ENCODE measurements at places on chromosomes 2 and 18.

DNA sequence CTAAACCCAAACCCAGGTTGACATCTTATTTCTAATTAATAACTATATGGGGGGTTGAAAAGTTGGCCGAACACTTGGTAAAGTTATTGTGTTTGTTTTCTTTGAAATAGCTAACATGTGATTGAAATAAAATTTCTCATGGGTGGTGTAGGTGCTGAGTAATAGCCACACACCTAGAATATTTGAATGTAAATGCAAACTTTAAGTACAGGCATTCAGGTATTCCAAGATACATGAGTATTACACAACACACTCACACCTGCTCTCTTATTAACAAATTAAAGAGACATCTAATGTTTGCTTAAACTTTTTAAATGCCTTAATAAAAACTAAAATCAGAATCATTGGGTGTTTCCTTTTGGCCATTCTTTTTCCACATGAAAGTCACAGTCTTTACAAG is 165.5 kb downstream of the EHBP1 start:
- DNase-seq = no peak

DNA sequence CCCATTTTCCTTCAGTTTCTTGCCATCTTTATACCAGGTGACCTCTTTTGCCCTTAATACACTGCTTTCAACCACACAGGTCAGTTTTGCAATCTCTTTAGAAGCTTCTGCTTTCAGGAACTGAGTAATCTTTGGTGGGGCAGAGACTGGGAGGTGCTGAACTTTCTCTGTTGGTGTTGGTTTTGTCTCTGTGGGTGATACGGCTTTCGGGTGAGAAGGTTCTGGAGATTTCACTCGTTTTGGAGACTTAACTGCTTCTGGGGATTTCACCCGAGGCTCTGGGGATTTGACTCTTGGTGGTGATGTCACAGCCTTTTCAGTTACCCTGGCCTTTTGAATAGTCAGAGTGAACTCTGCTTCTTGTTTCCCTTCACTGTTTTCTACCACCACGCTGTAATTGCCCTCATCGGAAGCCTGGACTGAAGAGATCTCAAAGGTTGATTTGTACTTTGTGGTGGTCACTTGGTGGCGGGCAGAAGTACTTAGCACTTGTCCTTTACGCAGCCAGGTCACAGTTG is 50.4 kb downstream of the PLEKHA3 start:
- no peak for DNase-seq

DNA sequence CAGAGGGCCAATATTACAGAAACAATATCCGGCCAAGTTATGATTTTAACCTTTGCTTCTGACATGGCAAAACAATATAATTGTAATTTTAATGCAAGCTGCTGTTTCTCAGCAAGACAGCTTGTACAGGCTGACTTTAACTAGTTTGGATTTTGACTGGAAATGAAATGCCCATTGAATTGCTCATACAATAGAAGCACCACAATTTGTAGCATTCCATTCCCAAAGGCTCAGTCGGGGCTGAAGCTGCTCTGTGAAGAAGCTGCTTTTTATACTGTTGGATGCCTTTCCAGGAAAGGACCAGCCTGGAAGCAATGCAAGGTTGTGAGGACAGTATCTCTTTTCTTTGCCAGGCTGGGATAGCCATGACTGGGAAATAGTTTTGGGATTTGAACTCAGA is 677.0 kb upstream of the FANCL start:
- DNase-seq = no peak

DNA sequence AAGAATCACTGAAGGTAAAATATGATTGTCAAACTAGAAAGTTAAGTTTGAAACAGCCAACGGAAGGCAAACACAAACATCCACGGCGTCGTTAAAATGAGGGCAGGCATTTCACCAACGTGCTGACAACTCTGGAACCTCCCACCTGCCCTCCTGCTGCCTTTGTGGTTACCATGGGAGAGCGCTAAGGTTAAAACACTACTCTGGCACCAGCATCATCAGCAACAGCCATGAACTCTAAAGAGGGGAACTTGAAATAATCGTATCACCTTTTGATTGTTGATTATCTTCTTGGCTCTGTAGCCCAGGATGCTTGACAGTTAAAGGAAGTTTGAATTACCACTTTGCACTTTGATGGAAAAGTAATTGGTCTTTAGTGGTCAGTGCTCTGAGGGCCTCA is 34.7 kb downstream of the CYB5A start:
- DNase-seq = no peak

- DNase-seq = no peak
Measured at GRCh38 chr2:209610631-209611030, 161.0 kb upstream of the UNC80 start.

- DNase-seq = no peak
Measured at GRCh38 chr18:68662754-68663153, 52.2 kb downstream of the TMX3 start.

GRCh38 chr2:211390536-211391188 is 834.3 kb downstream of the CPS1 start:
- no peak for DNase-seq

GRCh38 chr2:171879865-171880264 is 14.2 kb downstream of the SLC25A12 start:
- no peak for DNase-seq

GRCh38 chr2:226934546-226935201 is 98.8 kb downstream of the RHBDD1 start:
- no peak for DNase-seq

- DNase-seq = no peak
Measured at GRCh38 chr2:203740871-203741281, 34.4 kb downstream of the CD28 start.

DNA sequence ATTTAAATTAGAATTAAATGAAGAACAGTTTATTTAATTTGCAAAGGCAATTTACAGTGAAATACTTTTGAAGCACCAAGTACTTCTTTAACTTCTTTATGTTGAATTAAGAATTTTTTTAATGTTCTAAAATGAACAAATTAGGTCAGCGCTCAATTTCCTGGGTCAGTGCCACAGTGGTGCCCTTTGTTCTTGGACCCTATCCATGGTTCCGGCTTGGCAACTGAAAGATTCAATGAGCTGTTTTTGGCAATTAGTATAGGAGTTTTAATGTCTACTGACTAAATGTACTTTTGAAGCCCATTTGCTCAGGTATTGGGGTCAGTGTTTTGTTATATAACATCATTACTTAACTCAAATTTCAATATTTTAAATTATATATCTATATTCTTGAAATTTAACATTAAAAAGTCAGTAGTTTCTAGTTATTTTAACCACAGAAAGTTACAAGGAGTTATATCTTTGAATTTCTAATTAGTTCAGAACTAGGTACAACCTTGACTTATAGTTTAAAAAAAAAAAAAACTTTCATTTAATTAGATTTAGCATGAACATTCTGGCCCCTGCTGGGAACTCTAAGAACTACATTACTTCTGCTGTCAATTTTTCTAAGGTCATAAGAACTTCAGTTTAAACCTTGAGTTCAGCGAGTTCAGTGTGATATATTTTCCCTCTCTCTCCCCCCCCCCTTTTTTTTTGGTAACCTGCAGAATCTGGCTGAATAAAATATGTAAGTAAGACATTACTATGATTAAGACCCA is 7.6 kb upstream of the MSTN start:
- DNase-seq = no peak

DNA sequence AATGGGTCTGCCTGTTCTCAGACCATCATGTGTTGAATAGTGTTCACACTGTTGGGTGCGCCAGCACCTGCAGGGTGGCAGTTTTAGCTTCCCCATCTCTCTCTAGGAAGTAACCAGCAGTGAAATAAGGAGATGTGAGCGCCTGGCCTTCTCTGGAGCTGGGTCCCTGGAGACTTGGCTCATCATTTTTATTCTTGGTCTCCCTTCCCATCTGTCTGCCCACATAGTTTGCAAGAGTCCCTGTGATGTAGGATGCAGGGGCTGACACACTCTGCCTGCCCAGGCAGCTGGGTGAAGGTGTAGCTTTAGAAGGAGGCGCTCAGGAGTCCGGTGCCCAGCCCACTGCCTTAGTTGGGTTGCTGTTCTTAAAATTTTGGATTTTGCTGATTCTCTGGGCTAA is 172.2 kb downstream of the LDLRAD4 start:
- no peak for DNase-seq

DNA sequence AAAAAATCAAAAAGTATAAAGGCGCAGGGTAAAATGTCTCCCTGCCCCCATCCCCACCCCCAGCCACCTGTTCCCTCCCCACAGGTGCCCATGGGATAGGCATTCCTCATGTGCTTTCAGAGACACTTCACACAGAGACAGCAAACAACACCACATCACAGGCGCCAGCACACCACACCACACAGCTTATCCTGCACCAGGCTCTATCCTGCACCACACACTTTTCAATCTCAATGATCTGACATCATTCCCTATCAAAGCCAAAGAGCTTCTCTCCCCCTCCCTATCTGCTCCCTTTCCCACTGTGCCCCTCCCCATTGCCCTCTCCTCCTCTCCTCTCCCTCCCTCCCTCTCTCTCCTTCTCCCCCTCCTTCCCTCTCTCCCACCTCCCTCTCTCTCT is 15.5 kb downstream of the FAM178B start:
- DNase-seq = no peak

DNA sequence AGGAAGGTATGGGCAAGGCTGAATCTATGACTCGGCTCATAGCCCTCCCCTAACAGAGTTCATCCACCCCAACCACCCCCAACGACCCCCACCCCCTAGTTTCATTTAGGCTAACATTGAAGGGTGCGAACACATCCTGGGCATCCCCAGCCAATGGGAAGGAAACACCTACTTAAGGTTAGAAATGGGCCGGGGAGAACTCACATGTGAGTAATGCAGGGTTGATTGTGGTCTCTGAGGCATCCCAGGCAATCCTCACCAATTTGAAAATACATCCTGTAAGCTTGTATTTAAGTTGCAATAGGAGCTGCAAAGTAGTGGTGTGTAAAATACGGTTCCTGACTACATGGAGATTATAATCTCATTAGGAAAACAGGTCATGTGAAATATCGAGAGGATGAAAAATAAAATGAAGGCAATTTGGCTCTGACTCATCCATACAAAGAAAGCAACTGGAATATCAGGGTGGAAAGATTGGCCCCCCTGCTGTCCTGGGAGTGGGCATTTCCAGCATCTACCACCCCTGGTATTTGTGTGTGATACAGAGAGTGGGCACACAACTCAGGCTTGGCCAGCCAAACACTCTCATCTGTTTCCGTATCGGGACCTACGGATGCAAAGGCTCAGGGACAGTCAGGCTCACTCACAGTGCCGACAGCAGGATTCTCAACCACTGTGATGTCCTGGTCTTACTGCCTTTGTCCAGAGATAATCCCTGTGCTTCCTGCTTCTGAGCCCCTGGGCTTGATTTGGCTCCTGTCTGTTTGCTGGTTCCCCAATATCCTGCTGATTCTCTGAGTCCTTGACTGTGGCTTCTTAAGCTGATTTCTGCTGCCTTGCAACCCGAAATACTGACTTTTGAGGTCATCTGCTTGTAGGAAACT is 90.0 kb upstream of the NCKAP5 start:
- no peak for DNase-seq

- no peak for DNase-seq
Measured at GRCh38 chr2:234137400-234138014, 87.0 kb downstream of the SPP2 start.
